Lung (tissue), 17 donors: ENCODE measurements at places on chromosomes 13 and 19.

DNA sequence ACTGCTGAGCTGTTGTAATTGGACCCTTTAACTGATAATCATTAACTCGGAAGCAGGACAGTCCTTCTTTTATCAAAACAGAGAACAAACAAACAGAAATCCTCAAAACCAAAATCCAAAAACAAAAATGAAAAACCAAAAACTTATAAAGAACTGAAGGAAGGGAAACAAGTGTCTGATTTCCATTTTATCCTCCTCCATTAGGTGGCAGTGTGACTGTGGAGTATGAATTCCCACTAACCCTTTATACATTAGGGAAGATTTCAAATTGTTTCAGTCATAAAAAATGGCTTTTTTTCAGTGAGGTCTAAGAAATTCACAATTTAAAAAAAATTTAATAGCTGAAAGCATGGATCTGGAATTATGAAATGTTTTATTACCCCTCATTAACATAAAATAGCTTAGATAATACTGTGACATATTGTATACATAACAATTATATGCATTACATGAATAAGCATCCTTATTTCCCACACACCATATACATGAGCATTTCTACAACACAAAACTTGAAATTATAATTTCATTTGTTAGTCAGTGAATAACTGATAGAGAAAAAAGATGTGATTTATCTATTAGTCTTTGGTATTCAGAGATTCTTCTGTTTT, 1074.3 kb upstream of the PCDH9 start:
- no peak for DNase-seq

- no peak for DNase-seq
These were observed 709 bp downstream of the ATP8A2 start for GRCh38 chr13:25372284-25373081.

DNA sequence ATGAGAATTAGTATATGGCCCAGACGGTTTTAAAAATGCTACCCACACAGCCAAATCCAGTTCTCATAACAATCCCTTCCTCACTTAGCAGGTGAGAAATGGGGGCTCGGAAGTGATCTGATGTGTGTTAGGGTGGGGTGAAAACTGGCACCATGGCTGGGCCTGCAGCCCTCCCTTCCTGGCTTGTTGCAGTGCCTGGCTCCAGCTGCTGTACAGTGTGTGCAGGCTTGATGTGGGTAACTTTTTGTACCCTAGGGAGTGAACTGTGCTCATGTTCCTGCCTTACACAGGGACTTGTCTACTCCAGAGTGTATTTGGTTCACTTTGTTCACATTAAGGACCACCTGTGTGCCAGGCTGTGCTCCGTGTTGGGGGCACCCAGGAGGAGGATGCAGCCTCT, 177.2 kb downstream of the LMO7 start:
- no peak for DNase-seq

GRCh38 chr19:2454962-2455850, 1.6 kb downstream of the LMNB2 start:
- DNase-seq = no peak

- no peak for DNase-seq
These were observed 10.4 kb downstream of the GP6 start for GRCh38 chr19:55027472-55028337.

- no peak for DNase-seq
These were observed 4.2 kb downstream of the SLC7A9 start for GRCh38 chr19:32865326-32865725.

DNA sequence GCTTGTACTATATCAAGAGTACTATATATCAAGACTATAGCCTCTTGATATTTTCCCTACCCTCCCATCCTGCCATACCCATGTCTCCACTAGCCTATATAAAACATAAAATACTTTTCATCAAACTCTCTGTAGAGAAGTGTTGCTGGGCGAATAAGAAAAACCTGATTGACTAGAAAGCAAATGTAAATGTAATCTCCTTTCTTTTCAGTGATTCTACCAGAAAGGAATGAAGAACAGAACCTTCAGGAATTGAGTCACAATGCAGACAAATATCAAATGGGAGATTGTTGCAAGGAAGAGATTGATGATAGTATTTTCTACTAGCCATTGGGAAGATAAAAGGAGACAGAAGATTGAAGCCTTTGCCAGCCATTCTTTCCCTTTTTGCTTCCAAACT, 89.2 kb downstream of the KCNRG start:
- DNase-seq = peak; percentile 20

DNA sequence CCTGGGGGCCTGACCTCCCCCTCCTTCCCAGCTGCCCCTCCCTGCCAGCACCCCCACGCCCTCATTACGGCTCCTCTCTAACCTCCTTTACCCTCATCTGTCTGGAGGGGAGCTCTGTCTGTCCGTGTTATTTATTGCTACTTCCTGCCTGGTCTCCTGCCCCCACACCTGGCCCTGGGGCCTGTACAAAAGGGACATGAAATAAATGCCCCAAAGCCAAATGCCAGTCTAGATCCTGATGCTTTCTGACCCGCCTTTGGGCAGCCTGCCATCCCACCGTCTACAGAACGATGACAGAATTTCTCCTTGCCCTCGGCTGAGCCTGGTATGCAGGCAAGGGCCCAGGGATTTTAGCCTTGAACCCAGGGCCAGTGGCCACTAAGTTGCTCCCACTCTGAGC, 15.4 kb upstream of the CD22 start:
- DNase-seq = no peak

- peak; percentile 48 for DNase-seq
These were observed 6.0 kb downstream of the SIGLEC11 start for GRCh38 chr19:49954933-49955332.

DNA sequence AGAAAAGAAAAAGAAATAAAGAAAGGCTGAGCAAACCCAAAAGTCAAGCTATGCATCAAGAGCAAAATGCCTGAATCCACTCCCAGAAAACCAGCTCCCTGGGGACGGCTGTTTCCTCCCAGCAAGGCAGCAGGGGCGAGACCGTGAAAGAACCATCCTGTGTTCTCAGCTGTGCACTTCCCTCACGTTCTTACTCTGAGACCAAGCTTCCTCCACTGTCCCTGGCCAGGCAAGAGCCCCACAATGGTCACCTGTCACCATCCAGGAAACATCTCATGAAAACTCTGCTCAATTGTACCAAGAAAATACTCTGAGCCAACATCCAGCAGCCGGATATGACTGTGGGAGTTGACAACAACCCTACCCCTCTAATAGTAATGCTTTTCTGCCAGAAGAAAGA, 22.9 kb downstream of the RAB20 start:
- no peak for DNase-seq

- DNase-seq = no peak
These were observed 57.2 kb upstream of the KLF12 start for GRCh38 chr13:74191410-74191809.

- DNase-seq = peak; percentile 60
These were observed 175.1 kb upstream of the KL start for GRCh38 chr13:32840989-32841713.

DNA sequence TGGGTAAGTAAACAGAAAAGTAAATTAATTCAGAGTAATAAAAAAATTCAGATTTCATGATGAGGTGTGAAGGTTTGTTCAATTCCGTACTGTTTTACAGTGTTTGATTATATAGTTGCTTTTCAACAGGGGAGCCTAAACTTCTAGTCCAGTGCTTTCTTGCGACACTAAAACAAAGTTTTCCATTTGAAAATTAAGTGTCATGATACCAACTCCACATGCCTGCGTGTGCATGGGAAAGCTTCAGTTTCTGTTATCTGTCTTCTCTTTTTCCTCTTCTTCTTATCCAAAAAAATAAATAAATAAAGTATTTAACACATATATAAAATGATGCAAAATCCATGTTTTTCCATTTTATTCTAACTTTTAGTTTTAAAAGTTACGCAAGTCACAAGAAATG, 165.3 kb downstream of the DACH1 start:
- peak; percentile 88 for DNase-seq

DNA sequence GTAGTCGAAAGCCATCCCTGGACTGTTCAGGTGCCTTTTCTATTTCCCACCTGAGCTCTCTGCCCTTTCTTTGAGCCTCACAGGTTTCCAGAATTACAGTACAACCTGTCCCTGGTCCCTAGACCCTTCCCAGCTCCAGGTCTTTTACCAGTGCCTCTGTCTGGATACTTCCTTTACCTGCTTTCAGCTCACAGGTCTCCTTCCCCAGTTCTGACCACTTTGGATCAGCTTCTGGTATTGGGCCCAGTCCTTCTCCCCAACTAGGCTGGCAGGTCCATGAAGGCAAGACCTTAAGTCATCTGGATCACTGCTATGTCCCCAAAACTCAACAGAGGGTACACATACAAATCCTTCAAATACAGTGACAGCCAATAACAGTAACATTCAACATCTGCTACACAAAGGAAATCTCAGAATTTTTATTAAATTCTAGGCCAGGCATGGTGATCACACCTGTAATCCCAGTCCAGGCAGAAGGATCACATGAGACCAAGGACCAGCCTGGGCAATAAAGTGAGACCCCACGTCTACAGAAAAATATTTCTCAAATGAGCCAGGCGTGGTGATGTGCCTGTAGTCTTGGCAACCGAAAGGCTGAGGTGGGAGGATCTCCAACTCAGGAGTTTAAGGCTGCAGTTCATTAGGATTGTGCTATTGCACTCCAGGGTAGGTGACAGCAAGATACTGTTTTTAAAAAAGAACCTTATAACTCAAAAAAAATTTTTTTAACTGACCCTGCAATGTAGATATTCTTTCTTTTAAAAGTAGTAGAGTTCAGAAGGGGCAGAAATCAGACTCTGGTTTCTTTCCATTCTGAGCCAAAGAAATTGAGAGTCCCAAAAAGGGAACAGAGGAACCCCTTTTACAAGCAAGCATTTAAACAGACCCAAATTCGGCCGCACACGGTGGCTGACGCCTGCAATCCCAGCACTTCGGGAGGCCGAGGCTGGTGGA, 1.3 kb downstream of the RPS16 start:
- DNase-seq = no peak

GRCh38 chr19:27709496-27709895, 1503.5 kb downstream of the UQCRFS1 start:
- no peak for DNase-seq

GRCh38 chr19:2494084-2494446, 18.1 kb downstream of the GADD45B start:
- no peak for DNase-seq

- DNase-seq = no peak
These were observed 11.7 kb downstream of the SKA3 start for GRCh38 chr13:21164631-21165030.

GRCh38 chr13:106432636-106433035, 102.8 kb downstream of the EFNB2 start:
- no peak for DNase-seq

DNA sequence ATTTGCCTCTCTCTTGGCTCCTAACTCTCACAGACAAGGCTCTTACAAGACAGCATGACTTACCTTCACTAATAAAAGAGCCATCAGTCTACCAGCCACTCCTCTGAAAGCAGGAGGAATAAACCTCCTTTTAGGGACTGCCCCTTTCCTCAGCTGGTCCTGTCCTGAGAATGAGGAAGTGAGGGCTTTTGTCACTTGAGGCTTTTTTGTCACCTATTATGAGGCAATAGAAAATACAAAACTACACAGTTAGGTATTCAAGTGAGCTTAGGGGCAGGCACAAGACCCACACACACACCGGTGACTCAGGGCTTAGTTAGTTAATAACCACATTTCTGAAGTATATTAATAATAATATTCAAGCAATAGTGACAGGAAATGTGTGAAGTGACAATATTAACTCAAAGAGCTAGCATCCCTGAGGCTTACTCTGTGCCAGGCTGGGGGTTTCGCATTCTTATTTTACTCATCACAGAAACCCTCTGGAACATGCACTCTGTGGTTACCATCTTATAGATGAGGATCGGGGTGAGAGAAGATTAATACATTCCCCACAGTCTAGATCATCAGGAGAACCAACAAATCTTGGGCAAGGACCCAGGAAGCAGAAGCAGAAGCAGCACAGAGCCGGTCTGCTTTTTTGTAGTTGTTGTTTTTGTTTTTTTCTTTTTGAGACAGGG, 379.9 kb downstream of the LIG4 start:
- no peak for DNase-seq

- DNase-seq = no peak
These were observed 223.9 kb upstream of the MIR17HG start for GRCh38 chr13:91123456-91124127.

DNA sequence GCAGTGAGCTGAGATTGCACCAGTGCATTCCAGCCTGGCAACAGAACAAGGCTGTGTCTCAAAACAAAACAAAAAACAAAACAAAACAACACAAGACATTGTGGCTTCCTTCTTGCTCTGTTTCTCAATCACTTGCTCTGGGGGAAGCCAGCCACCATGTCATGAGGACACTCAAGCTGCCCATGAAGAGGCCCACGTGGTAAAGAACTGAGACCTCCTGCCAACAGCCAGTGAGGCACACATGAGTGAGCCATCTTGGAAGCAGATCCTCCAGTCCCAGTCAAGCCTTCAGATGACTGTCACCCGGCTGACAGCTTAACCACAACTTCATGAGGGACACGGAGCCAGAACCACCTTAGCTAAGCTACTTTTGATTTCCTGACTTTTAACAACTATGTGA, 25.2 kb downstream of the CPT1C start:
- no peak for DNase-seq

DNA sequence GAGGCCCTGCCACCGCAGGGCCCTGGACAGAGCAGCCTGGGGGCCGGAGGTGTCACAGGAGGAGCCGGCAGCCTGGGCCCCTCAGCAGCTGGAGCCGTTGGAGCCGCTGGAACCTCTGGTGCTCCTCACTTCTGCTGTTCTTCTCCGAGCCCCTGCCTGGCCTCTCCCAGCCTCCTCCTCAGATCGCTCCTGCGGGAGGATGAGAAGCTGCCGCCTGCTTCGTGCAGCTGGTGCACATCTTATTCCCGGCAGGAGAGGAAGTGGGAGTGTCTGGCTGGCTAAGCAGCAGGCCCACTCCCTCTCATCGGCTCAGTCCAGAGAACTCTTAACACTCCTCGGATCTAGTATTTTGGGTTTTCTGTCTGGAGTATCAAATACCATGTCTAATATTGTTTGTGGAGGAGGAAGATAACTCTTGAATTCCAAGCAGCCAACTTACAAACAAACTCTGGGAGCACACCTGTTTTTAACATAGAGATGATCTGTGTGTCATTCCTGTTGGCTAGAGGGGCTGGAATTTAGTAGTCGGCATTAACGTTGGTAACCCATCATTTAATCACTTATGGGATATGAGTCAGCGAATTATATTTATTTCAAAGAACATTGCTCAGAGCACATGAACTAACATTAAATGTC, 37.1 kb upstream of the RNF113B start:
- no peak for DNase-seq
